NCI-H1105 treated with DMSO at 0.1 percent for 48 hours (cell line): ENCODE measurements at places on chromosomes 7 and 10.

GRCh38 chr7:49398746-49399145 lies 374.7 kb upstream of the VWC2 start:
- peak; percentile 7 for DNase-seq

GRCh38 chr10:71436268-71437125 lies 39.8 kb downstream of the CDH23 start:
- no peak for DNase-seq

GRCh38 chr7:156818133-156818532 lies 74.8 kb downstream of the LMBR1 start:
- DNase-seq: no peak

- no peak for DNase-seq
These were observed 92.3 kb downstream of the ELFN1 start for GRCh38 chr7:1762238-1762945.

GRCh38 chr7:77330169-77330882 lies 85.8 kb downstream of the GSAP start:
- no peak for DNase-seq

GRCh38 chr7:155184923-155185322 lies 112.8 kb upstream of the INSIG1 start:
- DNase-seq: peak; percentile 4

GRCh38 chr7:74092321-74092963 lies 8.8 kb downstream of the LIMK1 start:
- DNase-seq: no peak

GRCh38 chr10:124827474-124827873 lies 25.9 kb downstream of the ABRAXAS2 start:
- DNase-seq: no peak

DNA sequence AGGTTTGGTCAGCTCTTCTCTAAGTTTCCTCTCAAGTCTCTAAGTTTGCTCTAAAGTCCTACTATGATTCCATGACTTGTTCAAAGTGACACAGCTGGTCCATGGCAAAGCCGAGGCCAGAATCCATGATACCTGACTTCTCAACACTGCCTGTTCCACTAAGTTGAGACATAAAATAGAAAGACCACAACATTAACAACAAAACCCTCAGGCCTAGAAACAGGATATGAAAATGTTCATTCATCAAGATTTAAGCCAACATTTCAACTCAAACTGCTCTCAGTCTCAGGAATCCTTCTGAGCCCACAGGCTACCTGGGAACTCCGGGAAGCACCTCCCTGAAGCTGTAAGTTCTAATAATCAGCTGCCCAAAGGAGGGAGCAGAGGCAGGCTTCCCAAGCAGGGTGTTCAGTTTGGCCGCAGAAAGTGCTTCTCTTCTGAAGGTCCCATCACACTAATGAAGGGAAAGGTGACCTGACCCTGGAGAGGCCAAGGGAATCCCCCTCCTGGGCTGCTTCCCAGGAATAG lies 62.9 kb downstream of the STK17A start:
- no peak for DNase-seq

DNA sequence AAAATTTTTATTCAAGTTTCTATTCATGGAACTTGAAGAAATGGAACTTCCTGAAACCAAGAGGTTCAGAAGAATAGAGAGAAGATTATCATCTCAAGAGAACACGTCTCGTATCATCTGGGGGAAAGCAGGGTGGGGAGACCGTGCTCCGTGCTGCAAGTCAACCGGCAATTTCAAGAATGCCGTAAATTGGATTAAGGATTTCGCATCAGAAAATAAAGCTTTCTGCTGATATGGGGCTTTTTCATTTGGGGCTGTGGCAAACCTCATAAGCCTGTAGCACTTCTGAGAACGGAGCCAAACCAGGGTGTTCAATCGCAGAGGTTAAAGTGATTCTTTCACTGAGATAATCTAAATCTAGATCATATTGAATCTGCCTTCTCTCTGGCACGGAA lies 150.1 kb upstream of the NPS start:
- no peak for DNase-seq

GRCh38 chr10:65907199-65907712 lies 1018.6 kb upstream of the LRRTM3 start:
- DNase-seq: no peak

DNA sequence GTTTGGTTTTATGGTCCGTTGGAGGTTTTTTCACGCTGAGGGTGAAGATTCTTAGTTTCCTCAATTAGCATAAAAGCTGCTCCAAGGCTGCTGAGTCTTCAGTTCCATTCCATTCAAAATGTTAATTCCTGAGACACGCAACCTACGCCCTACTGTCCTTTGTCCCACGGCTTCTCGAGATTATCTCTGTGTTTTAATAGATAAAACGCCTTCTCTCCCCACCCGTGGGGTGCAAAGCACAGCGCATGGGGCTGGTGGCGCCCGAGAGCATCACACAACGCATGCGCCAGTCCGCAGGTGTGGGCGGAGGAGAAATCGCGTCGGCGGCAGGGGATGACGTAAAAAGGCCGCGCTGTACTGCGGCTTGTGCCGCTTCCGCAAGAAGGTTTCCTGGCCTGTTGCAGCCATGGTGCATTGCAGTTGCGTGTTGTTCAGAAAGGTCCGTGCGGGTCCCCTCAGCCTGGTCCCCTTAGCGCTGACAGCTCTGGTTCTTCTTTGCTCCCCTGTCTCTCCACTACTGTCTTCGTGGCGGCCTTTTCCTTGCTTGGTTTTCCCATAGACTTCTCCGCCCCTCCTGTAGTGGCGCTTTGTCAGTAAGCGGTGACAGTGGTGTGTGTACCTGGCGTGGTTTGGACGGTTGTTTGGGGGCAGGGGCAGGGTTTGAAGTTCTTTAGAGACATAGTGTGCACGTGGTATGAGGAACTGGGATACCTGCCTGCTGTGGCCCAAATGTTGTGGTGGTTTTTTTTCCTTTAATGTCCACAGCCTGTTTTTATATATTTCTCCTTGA lies at the start of gene GTPBP10:
TSS of gene GTPBP10 (plus strand) at position 381 of the 790 bp plus-strand sequence. CDS start at position 407, 26 bp downstream.
- DNase-seq: peak; percentile 92

DNA sequence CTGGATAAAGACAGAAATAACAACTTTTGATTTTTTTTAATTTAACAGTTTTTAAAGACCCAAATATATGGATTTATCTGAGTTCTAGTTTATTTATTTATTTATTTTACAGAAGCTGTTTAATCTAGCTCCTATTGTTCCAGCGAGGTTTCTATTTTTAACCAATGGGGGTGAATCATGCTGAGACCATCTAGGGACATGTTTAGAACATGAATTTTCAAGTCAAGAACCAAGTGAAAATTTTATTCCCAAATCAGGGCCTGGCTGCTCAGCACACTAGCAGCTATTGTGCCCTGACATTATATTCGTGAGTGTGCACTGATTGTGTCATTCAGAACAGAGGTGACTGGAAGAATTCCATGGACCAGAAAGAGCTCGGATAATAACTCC lies 24.6 kb upstream of the MPP7 start:
- no peak for DNase-seq

- no peak for DNase-seq
These were observed 204.7 kb downstream of the ADRA2A start for GRCh38 chr10:111281516-111281915.

- no peak for DNase-seq
These were observed 11.3 kb upstream of the DPYSL4 start for GRCh38 chr10:132175408-132175807.

DNA sequence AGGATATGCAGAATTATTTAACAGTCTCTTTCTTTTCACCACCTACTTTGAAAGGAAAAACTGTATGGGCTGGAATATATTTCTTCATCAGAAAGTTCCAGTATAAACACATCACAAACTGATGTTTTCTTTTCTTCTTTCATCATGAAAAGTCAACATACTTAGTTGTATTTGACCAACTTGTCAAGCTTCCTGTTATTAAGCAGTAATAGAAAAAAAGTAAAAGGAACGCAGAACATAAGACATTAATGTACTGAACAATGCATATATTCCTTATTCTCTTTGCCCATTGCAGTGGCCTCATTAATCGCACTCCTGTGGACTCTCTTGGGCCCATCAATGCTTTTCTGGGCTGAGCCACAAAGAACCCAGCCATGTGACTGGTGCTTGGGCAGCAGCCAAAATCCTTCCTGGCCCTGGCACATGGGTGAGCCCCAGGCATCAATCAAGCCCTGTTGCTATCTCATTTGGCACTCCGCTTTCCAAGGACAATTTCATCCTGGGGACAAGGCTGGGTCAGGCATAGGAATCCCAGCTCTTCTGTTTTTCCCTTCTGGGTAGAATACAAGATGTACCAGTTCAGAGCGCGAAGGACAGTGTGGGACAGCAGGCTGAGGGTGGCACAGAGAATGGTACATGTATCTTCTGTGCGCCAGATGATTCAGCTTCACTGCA lies 42.3 kb downstream of the RHOBTB1 start:
- DNase-seq: peak; percentile 47

- DNase-seq: no peak
These were observed 48.1 kb downstream of the NEURL1 start for GRCh38 chr10:103541616-103542015.

DNA sequence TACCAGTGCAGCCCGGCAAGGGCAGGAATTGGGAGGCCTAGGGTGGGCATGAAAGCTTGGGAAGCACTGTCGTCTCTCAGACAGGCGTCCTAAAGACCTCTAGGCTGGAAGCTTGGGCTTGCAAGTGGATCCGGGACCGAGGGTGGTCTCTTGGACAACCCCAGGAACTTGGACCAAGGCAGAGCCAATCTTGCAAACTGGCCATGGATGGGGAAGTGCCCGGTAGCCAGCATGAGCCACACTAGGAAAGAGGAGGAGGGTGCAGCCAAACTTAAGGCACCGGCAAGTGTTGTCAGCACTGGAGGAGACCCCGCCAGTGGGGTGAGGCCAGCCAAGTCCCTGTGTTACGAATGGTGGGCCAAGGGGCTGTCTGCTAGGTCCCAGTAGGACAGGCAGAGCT lies 8.5 kb downstream of the LRIT2 start:
- DNase-seq: no peak

- DNase-seq: no peak
These were observed 12.9 kb downstream of the TECTB start for GRCh38 chr10:112295853-112296830.

DNA sequence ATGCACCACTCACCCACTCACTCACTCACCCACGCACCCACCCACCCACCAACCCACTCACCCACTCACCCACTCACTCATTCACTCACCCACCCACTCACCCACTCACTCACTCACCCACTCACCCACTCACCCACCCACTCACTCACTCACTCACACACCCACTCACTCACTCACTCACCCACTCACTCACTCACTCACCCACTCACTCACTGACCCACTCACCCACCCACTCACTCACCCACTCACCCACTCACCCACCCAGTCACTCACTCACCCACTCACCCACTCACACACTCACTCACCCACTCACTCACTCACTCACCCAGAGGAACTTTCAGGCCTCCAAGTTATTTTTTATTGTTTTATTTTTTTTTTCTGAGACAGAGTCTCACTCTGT lies 93.1 kb upstream of the MKI67 start:
- DNase-seq: no peak

DNA sequence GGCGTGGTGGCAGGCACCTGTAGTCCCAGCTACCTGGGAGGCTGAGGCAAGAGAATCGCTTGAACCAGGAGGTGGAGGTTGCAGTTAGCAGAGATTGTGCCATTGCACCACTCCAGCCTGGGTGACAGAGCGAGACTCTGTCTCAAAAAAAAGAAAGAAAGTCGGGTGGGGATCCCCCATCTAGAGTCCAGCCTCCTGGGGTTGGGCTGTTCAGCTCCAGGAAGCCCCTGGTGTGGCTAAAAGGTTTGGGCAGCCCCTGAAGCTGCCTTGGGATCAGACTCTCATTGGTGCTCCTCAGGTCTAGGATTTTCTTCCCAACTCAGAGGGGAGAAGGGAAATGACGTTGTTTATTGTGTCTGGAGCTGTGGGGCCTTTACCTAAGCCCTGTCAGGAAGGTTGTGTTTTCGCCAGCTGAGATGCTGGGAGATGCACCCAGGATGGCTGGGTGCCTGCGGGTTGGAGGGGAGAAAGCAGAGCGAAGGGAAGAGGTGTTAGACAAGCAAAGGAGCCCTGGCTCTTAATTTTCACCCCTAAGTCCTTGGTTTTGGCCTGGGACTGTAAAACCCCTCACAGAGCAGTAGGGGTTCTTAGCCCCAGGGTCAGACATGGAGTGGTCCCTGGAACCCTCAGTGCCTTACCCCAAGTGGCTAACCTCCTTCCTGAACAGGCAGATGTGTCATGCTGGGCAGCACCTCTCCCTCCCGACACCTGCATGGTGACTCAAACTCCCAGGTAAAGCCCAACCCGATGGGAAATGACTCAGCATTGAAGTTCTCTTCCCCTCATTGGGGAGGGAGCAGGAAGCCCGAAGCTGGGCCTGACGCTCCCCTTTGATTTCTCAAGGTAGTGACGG lies 21.1 kb downstream of the PLAU start:
- DNase-seq: no peak

DNA sequence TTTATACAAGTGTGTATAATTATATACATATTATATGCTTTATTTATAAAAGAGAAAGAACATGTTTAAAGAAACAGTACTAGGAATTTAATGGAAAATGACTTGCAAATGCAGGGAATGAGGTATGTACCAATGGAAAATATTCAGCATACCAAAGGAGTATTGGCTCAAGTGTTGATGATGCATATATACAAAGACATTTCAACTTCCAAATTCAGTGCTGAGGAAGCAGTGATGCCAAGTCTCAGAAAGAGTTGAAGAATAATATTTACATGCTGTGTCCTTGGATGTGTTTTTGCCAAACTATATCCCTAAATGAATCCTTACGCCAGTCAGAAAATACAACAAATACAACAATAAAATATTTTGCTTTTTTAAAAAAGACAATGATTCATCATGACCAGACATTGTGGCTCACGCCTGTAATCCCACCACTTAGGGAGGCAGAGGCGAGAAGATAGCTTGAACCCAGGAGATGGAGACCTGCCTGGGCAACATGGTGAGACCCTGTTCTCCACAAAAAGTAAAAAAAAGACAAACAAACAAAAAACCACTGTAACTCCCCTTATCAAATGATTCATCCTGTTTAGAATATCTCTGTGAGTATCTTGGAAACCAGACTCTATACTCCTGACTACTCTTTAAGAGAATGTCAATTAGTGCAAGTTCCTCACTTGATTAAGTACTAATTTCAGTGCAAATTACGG lies 157.2 kb downstream of the CHRM2 start:
- no peak for DNase-seq

DNA sequence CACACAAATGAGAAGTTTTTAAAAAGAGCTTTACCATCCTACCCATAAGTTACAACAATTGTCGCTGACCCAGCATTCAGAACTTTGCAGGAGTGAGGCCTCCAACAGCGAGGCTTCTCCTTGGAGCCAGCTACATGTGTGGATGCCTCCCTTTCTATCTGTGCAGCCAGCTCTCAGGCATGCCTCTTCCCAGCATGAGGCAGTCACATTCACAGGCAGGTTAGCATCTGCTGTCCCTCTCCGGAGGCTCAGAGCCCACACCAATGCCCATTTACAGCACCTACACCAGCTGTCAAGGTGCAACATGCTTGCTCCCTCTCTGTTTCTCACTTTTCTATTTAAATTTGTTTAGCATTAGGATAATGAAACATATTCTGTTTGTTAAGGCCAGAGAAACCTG lies 278.7 kb upstream of the PODXL start:
- DNase-seq: no peak

- no peak for DNase-seq
These were observed 240.2 kb downstream of the ADAM12 start for GRCh38 chr10:126147866-126148587.

GRCh38 chr7:88092676-88092999 lies 127.2 kb downstream of the SRI start:
- peak; percentile 73 for DNase-seq
